Stimulated activated CD4-positive, alpha-beta T cell treated with anti-CD3 and anti-CD28 coated beads, Interleukin-1b, Interleukin-23, amount 100 ng/mL, for 1 hour (primary cell): ENCODE measurements at places on chromosomes 6 and 20.

GRCh38 chr6:72042088-72042487 lies 155.7 kb downstream of the RIMS1 start:
- DNase-seq, result no peak

- DNase-seq, result no peak
These were observed 69.3 kb downstream of the IMPG1 start for GRCh38 chr6:76003113-76003512.

DNA sequence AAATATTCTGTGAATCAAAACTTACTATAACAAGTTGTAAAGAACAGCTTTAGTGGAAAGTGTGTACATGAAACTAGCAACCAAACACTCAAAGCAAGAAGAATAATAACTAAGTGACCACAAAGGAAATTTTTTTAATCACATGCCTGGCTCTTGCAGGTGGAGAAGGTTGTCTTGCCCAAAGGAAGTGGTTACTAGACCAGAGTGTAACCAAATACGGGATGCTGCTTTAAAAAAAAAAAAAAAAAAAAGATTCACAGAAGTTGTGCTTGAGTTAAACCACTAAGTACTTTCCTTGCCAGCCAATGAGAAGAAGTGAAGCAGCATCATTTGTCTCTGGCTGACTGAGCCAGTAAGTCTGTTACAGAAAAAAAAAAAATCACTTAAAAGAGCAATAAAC lies 19.1 kb upstream of the HLA-DQB1 start:
- DNase-seq, result no peak

DNA sequence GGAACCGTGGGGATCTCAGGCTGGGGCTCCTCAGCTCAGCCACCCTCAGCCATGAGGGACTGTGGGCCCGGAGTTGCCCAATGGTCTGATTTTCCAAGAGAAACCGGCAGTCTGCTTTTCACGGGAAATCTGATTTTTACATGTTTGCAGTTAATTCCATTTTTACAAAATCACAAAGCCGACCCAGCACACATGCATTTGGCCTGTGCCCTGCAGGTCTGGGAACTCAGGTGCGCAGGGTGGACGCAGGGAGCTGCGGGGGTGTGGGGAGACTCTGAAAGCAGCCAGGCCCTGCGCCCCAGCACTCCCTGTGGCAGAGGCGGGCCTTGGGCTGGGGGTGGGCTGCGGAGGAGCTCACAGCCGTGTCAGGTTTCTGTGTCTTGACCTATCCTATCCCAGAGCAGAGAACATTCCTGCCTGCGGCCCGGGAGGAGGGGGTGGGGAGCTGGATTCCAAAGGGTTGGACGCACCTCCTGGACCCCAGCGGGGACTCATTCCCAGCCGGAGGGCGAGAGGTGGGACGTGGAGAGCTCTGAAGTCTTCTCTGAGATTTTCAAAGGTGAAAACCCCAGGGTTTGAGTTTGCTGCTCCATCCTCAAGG lies 60.6 kb downstream of the ADNP start:
- DNase-seq, result no peak

GRCh38 chr20:48394415-48395081 lies 433.3 kb downstream of the PREX1 start:
- DNase-seq, result no peak

DNA sequence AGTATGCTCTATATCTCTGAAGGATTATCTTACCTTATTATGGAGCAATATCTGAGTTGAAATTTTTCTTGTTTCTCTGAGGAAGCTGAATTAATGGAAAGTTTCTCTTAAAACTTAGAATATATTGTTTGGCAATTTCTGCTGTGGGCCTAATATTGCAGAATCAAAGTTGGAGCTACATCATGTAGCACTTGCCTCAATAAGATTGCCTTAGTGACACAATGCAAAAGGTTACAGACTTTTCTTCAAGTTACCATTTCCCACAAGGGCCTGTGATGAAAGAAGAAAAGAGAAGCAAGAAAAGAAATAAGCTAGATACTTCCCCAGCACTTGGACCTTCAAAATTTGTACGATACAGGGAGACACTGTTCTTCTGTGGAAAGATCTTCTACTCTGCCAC lies 151.2 kb downstream of the SOBP start:
- DNase-seq, result no peak

- no peak for DNase-seq
These were observed 122.6 kb downstream of the OPRM1 start for GRCh38 chr6:154161689-154162088.

DNA sequence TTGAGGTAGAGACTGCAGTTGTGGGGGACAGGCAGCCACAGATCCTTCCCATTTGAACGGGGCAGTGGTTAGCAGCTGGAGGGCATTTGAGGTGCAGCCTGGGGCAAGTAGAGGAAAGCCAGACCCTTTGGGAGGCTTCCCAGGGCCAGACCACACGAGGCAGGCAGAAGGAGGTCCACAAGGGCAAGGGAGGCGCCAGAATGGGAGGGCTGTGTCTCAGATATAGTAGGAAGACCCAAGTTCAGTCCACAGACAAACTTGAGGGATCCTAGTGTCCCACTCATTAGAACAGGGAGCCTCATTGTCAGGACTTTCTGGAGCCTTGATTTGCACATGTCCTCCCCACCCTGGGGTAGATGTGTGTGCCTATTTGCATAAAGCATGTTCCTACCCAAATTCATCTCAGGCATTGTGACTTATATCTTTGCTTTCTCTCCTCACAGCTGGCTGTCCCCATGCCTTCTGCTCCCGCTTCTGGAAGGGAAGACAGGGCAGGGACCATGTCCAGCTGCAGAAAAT lies 166.0 kb downstream of the VEGFA start:
- no peak for DNase-seq

- no peak for DNase-seq
These were observed 14.1 kb downstream of the AIG1 start for GRCh38 chr6:143074670-143075318.

DNA sequence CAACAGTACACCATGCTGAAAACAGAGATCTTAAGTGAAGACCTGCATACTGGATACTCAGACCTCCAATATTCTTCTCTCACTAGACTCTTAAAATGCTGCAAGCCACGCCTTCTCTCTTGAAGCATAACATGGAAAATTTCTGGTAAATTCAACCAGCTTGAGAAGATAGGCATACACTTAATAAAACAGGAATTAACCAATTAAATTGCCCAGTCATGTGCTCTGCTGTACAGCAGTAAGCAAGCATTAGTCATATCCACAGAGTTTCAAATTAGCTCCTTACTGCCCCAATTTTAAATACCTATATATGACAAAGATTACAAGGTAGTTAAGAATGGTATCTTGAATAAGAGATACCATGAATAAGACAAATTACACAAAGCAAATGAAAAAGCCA lies 53.8 kb downstream of the C6orf58 start:
- DNase-seq, result no peak

DNA sequence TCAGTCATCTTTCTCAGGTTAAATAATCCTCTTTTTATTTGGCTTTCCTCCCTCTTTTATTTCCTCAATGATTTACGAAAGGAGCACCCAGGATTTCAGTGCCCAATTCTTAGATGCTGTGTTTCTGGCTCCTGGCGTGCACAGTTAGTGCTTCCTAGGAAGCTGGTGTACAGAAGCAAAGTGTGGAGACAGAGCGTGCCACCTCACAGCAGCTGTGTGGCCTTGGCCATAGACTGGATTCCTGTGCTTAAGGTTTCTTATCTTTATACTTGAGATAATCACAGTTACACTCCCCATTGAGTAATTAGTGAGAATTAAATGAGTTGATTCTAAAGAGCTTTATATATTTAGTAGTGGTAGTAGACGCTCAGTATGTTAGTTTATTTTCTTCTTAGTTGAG lies 39.7 kb upstream of the GJA1 start:
- DNase-seq, result no peak

GRCh38 chr6:154219250-154219649 lies 137.4 kb downstream of the IPCEF1 start:
- DNase-seq, result no peak

- DNase-seq, result no peak
These were observed 674.2 kb upstream of the MANEA start for GRCh38 chr6:94902974-94903628.

- no peak for DNase-seq
These were observed 67.8 kb downstream of the SYTL3 start for GRCh38 chr6:158717341-158718330.

- DNase-seq, result no peak
These were observed 13.4 kb upstream of the FAM50B start for GRCh38 chr6:3835785-3836184.

DNA sequence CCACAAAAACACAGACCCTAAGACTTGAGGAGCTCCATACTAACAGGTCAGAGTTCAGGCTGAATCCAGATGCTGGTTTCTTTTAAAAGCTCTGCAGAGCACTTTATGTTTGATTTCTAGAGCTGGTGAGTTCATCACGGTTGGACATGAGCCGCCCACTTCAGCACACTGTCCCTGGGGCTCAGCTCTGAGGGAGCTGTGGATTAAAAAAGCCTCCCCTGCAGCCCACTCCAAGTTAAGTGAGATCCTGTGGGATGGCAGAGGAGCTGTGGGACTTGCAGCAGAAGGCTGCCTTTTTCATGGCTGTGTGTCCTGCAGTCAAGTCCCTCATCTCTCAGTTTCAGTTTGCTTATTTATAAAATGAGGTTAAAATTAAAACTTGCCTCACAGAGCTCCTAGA lies 110.5 kb downstream of the FOXO3 start:
- no peak for DNase-seq

DNA sequence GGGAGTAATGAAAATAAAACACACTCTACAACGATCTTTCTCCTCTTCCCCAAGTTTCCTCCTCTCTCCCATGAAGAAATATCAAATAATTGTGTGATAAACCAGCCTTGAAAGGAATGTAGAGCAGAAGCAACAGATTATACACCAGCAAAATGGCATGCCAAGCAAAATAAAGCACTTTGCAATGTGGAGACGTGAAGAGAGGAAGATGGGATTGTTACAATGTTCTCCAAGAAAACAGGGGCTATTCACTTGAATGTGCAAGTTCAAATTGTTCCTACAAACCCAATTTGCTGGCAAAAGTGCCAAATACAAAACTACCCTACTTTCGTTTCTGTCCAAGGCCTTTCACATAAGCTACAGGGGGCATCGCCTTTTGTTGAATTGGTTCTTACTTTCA lies 185.1 kb downstream of the PDE7B start:
- no peak for DNase-seq

GRCh38 chr6:87289571-87289970 lies 32.8 kb upstream of the SMIM8 start:
- no peak for DNase-seq
